A549 treated with DMSO at 1 μM for 4 hours (cell line): ENCODE measurements at places on chromosomes 11 and 22. TPM values are rescaled to one million over a fixed set of nuclear protein-coding genes. Genes with fewer than 3 reads are reported as not detected.

The E2F8 gene
- total RNA-seq: 6.2 to 7.8 TPM (median 6.9 TPM) in 5 replicates

The C1QTNF4 gene
- 0.09 to 0.14 TPM in 2 of 5 replicates, not detected in the others for total RNA-seq

The TPBGL gene
- 0.21 to 0.35 TPM (median 0.24 TPM) in 5 replicates for total RNA-seq

The TNNI2 gene
- total RNA-seq: not detected in 5 replicates

The CCDC188 gene
- total RNA-seq: not detected in 5 replicates

The PPP6R3 gene
- 48.9 to 68.0 TPM (median 63.4 TPM) in 5 replicates for total RNA-seq

The DNAL4 gene
- total RNA-seq: 7.8 to 10.1 TPM (median 10.0 TPM) in 5 replicates

The DDTL gene
- 1.6 to 1.9 TPM (median 1.7 TPM) in 5 replicates for total RNA-seq

The CLCF1 gene
- total RNA-seq: 42.5 to 51.9 TPM (median 46.1 TPM) in 5 replicates

The FREY1 gene
- total RNA-seq: 0.35 to 0.70 TPM (median 0.45 TPM) in 5 replicates
